ENCODE measurements at places on chromosomes 3 and 15.

- DNase-seq = no peak
These were observed 63.3 kb upstream of the C3orf80 start for GRCh38 chr3:160161921-160162320.

DNA sequence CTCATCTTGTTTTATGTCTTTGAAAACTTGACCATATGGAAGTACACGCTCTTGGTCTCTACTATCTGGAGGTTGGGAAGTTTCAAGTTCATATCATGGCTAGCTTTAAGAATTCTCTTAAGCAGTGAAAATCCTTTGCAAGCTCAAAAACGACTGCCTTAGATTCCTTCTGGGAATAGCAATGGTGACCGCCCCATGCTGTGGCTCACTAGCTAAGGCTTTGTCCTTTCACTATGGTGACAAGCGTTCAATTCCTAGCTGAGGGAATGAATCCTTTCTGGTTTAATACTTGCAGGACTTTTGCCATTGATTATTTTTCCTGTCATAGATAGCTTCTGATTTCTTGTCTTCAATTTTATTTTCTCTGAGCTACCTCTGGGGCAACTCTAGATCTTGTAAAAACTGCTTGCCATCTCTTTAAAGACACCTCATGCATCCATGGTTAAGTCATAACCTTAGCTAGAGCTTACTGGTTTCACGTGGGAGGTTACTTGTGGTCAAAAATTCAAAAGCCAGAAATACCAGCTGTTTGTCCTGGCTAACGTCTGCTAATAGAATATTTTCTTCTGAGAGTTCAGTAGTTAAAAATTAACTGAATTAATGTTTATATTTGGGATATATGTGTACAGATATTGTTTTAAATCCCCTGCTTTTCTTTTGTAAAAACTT is 673.4 kb upstream of the CBLB start:
- no peak for DNase-seq

GRCh38 chr15:77002954-77003912 is 8.3 kb downstream of the PSTPIP1 start:
- DNase-seq = peak; percentile 80

- DNase-seq = no peak
These were observed 45.0 kb downstream of the ZNF860 start for GRCh38 chr3:32026593-32026992.

GRCh38 chr3:37645517-37646380 is 215.9 kb upstream of the CTDSPL start:
- no peak for DNase-seq

DNA sequence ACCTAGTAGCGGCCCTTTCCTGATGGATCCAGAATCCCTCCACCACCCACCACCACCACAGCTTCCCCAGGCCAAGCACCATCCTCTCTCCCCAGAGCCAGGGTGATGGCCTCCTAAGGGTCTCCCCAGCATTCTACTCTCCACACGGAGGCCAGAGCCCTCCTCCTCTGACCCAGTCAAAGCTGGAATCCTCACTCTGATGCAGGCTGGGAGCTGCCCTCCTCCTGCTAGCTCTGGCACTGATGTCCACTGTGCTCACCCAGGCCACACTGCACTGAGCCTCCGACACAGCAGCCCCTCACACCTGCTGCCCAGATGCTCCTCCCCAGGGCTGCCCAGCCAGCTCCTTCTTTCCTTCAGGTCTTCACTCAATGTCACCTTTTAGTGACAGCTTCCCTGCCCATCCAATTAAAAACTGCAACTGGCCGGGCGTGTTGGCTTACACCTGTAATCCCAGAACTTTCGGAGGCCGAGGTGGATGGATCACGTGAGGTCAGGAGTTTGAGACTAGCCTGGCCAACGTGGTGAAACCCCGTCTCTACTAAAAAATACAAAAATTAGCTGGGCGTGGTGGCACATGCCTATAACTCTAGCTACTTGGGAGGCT is 21.0 kb downstream of the XXYLT1 start:
- peak; percentile 22 for DNase-seq

GRCh38 chr15:31280046-31280830 is 46.4 kb upstream of the KLF13 start:
- no peak for DNase-seq

DNA sequence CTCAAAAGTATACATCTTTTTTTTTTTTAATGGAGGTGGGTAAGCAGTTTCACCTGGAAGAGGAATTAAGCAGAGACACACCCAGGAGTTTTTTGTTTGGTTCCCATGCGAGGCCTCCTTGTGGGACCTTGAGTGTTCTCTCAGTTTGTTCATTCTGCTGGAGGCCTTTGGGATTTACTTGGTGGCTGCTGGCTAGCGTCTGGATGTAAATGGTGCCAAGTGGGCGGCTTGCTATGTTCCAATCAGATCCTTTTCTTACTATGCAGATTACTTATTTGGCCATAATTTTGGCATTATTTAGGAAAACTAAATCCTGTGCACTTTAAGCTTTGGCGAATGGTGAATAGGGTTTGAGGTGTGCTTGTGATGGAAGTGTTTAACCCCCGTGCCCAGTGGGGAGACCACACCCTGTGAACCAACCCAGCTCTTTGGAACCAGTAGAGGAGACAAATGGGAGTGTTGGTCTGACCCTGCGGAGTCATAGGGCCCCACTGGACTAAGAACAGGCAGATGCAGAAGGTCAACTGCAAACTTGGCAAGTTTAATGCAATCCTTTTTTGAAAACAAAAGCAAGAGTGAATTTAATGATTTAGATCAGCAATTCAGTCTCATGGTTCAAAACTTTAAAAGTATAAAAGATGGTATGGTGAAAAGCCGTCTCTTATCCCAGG is 79.4 kb downstream of the EBLN2 start:
- no peak for DNase-seq

DNA sequence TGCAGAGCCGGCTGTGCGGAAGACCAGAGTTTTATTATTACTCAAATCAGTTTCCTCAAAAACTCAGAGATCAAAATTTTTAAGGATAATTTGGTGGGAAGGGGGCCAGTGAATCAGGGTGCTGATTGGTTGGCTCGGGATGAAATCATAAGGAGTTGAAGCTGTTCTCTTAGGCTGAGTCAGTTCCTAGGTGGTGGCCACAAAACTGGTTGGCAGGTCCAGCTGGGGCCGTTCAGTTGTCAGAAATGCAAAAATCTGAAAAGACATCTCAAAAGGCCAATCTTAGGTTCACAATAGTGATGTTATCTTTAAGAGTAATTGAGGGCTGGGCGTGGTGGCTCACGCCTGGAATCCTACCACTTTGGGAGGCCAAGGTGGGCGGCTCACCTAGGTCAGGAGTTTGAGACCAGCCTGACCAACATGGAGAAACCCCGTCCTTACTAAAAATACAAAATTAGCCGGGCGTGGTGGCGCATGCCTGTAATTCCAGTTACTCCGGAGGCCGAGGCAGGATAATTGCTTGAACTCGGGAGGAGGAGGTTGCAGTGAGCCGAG is 2.3 kb upstream of the ZNF589 start:
- DNase-seq = no peak

- DNase-seq = no peak
These were observed 15.9 kb downstream of the CHL1 start for GRCh38 chr3:212432-212831.

DNA sequence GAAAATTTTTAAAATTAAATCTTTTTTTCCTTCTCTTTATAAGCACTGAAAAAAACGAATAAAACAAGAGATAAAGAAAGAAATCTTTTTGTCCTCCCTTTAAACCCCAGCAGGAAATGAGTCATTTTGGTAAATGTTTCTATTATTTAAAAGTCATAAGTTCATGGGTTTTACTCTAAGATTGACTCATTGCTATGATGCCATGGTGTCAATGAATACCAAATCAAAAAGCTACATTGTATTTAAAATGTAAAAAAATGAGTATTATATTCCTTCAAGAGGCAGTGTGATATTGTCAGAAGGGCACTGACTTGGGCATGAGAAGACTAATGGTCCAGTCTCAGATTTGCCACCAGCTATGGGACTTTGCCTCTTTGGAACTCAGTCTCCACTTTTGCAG is 303.4 kb upstream of the DNAJC19 start:
- no peak for DNase-seq

DNA sequence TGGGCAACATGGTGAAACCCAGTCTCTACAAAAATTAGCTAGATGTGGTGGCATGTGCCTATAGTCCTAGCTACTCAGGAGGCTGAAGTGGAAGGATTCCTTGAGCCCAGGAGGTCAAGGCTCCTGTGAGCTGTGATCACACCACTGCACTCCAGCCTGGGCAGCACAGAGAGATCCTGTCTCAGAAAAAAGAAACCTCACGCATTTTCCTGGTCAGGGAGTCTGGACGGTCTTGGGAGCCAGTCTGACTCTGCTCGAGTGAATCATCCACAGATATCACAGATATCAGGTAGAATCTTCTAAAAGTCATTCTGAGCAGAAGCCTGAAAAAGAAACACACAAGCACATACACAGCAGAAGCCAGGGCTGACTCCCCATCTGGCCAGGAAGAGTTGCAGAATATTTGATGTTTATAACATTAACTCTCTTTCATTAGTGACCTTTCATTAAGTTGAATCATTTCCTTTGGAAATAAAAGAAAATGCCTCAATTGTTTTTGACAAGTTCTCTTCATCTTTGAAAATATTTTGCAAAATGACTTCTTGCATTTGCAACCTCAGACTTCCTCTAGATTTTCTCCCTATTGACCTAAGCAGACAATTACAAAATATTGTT is 56.5 kb upstream of the ABHD17C start:
- no peak for DNase-seq

- DNase-seq = peak; percentile 72
These were observed 37.3 kb downstream of the ANP32A start for GRCh38 chr15:68783226-68784058.

DNA sequence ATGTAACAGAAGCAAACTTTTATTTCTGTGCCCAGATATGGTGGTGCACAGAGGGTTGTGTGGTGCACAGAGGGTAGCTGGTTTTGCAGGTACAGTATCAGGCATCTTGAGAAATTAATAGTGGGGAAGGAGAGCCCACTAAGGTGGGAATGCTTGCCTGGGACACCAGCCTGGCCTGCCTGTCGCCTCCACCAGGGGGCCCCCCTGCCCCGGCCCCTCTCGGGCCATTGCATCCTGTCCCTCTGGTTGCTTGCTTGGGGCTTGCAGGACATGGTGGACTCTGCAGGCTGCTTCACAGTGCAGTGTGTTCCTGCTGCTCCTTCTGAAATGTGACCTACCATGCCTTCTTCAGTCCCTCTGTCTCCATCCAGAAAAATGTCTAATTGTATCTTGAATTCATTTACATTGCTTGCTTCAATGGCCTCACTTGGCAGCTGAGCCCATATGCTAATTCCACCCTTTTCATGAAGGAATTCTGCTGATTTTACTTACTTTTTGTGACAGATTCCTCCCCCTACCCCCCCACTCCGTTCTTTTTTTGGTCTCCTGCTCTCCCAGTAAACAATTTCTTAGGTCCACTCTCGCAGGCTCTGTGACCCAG is 73.6 kb downstream of the EEFSEC start:
- peak; percentile 39 for DNase-seq

DNA sequence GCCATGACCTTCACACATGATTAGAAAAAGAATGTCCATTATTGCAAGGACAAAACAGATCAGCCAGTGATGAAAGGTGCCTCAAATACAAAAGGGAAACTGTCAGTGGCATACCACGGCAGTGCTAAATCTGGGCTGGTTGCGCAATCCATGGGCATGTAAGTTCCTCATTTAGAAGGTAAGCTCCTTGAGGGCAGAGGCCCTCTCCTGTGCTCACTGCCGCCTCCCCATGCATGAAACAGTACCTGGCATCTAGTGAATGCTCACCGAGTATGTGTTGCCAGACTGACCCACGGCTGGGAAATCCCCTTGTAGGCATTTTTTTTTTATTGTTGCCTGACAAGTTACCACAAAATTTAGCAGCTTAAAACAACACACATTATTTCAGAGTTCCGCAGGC is 312.1 kb upstream of the CHRM5 start:
- DNase-seq = no peak

DNA sequence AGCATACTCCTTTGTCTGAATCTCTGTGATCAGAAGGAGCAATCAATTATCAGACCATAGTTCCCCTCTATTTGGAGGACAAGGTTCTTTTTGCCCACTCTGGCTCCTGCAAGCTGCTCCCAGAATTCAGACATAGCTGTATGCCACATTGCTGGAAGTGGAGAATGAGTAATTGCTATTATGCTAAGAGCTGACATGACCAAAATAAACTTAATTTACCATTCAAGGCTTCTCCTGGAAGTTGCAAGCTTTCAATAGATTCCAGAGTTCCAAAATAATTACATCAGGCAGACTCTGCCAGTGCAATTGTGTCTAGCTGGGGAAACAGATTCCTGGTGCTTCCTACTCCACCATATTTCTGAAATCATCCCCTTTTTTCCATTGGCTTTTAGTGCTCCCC is 7.6 kb upstream of the DRD3 start:
- no peak for DNase-seq

- DNase-seq = no peak
These were observed 24.5 kb upstream of the ZNF445 start for GRCh38 chr3:44501971-44502370.

DNA sequence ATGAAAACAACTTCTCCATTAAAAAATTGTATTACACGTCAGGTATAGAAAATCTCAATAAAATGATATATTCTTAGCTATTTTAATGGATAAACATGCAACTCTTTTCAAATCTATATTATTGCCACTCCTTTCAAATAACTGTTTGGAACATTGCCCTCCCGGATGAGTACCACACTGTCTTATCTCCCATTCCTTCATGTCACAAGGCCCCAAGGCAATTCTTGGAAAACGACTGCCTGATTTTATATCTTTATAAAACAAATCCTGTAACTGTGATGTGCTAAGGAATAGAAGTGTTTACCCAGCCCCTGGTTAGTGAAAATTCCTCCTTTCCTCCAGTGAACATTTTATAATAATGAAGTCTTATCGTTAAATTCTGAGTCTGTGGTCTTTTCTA is 6.2 kb upstream of the ZNF619 start:
- DNase-seq = no peak

DNA sequence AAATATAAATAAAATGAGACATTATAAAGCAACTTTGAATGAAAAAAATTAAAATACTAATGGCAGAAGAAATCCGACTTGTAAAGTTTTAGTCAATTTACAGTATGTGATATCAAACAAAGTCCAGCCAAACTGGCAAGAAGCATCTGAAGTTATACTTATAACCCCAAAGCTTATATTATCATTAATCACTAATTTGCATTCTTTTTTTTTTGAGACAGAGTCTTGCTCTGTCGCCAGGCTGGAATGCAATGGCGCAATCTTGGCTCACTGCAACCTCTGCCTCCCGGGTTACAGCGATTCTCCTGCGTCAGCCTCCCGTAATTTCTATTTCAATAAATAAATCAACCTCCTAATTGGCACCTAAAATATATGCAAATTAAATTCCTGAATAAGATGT is 80.1 kb downstream of the AQR start:
- DNase-seq = no peak

DNA sequence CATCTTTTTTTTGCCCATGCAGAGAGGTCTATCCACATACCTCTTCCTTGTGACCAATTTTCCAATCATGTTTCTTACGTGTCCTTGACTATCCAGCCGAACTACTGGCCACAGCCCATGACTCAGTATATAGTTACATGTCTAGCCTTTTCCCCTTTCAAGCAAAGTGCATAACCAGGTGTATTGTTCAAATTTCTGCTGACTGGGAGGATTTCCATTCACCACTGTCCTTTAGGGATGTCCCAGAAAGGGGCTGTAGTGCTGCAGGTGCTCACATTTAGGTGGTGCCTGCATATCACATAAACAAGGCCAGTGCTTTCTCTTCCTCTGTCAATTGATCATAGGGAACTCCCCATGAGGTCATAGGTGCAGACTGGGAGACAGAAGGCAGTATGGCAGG is 69.4 kb upstream of the ALDH1A3 start:
- no peak for DNase-seq

GRCh38 chr15:89132611-89133507 is 44.6 kb downstream of the ABHD2 start:
- DNase-seq = no peak
